SW 1271 (cell line): ENCODE measurements at places on chromosomes 5 and 9.

- no peak for DNase-seq
Observed at GRCh38 chr5:143752165-143752850, 59.7 kb upstream of the HMHB1 start.

- no peak for DNase-seq
Observed at GRCh38 chr9:113468716-113469448, 5.4 kb downstream of the RGS3 start.

GRCh38 chr9:5843794-5844471 lies 11.0 kb upstream of the ERMP1 start:
- DNase-seq, result no peak

- no peak for DNase-seq
Observed at GRCh38 chr9:15512204-15512603, 1.4 kb upstream of the PSIP1 start.

GRCh38 chr5:151706906-151707305 lies 20.2 kb upstream of the SPARC start:
- DNase-seq, result no peak

DNA sequence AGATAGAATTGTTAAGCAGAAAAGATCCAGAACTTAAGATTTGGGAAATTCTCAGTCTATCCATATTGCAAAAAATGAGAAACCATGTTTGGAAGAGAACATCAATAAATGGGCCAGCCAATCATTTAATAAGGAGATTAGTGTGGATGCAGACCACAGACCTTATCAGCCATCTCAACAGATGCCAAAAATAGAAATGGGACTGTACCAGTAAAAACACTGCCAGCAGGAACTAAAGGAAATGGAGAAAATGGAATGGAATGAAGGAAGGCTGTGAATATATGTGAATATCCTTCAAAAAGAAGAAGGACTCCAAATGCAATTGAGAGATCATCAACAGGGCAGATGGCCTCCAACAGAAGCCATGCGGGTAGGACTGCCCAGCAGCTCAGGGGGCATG lies 52.7 kb upstream of the ZNF618 start:
- no peak for DNase-seq

DNA sequence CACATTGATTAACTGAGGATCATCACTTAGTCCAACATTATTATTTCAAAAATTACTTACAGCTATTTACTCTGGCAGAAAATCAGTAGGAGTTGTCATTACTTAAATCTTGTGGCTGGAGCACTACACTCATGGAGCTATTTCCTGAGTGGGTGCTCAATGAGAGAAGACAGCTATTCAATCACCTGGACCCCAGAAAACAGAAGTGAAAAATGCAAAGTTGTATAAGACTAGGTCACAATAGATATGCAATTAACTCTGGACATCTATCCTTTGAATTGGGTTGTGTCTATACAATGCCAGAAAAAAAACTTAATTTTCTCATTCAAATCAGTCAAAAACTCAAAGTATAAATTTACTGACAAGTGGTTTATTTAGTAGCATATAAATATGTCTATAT lies 340.9 kb downstream of the EFNA5 start:
- no peak for DNase-seq

DNA sequence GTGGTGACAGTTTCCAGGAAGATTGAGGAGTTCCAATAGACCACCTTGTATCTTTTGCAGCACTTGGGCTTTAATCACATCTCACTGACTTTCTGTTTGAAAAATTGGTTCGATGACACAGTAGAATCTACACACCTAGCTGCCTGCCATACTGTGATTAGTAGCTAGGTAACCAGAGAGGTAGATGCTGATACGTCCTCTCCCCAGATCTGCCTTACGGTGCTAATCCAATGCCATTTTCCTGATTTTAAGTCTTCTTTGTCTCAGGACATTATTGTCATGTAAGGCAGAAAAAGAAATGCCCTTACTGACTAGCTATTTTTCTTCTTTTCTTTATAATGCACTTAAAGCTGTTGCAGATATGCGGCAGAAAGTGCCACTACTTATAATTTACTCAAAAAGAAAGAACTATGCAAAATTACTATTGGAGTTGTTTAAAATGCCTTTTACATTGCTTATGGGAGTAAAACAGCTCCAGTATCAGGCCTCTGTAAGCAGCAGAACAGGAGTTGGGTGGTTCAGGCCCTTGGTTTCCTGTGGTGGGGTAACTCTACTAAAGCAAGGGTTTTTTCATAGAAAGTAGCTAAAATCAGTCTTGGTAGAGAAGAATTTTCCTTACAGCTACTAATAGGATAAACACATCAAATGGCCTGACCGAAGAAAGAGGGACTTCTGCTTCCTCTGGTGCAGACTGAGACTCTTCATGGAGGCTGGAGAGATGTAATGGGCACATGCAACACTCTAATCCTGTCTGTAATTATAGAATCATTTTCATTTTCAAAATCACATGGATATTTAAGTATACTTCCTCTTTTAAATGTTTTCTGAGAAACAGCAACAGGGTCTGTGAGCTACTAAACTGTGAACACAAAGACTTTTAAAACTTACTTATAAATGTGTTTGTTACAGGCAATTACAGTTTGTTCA lies 177.2 kb downstream of the MAPKAP1 start:
- no peak for DNase-seq
